ENCODE measurements at places on chromosomes 6 and 20.

GRCh38 chr6:126781582-126781981, 336.9 kb upstream of the RSPO3 start:
- no peak for DNase-seq

GRCh38 chr6:10582774-10583508, 61.8 kb downstream of the GCNT2 start:
- DNase-seq, result peak; percentile 10

- DNase-seq, result peak; percentile 25
Measured at GRCh38 chr6:153059757-153060156, 57.2 kb upstream of the MTRF1L start.

DNA sequence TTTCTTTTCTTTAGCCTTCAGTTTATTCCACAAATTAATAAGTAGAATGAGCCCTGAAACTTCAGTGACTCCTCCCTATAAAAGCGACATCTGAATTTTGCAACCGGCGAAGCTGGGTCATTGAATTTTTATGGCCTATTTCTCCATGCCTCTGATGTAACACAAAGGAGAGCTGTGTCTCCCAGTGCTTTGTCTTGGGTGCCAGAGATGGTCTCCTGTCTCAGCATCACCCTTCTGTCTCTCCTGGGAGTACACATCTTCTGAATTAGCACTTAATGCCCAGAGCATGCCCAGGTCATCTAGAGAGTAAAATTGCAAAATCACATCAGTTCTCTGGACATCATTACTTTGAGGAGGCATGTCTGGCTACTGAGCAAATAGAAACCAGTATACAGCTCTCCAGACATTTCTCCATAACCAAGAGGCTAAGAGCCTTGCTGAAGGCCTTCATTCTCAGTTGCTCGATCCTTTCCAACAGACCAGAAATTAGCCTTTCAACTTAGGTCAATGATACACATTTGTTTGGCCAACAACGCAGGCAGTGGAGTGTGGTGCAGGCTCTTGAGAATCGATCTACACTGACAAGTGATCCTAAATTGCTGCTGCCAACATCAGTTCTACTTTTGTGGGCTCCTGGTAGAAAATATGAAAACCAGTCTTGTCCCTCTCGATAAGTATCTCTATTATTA, 176.0 kb upstream of the FOXQ1 start:
- DNase-seq, result peak; percentile 38

DNA sequence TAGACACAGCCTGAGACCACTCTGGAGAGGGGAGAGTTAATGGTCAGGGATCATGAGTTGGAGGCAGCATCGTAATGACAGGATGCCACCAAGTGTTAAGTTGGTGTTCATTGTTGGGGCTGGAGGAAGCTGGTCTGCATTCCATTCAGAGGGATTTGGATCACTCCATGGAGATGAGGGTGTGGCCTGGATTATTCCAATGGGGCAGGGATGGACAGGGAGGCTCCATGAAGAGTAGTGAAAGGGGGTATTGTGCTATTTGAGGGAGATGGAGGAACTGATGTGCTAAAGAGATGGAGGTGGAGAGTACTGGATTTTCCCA, 1.1 kb downstream of the SAPCD1 start:
- DNase-seq, result peak; percentile 26

DNA sequence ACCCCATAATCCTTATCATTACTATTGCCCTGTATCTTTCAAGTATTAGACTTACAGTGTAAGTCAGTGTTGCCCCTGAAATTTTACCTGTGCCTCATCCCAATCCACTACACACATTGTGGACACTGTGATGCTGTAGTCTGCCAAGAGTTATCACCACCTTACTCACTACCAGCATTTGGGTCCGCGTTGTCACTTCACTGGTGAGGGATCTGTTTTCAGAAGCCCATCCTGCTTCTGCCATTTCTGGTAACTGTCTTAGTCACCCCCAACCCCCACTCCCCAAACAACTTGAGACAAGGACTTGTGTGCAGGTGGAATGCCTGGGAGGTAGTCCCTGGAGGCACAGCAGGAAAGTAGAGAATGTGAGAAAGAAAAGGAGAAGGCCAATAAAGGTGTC, 6.0 kb upstream of the RAB44 start:
- no peak for DNase-seq

DNA sequence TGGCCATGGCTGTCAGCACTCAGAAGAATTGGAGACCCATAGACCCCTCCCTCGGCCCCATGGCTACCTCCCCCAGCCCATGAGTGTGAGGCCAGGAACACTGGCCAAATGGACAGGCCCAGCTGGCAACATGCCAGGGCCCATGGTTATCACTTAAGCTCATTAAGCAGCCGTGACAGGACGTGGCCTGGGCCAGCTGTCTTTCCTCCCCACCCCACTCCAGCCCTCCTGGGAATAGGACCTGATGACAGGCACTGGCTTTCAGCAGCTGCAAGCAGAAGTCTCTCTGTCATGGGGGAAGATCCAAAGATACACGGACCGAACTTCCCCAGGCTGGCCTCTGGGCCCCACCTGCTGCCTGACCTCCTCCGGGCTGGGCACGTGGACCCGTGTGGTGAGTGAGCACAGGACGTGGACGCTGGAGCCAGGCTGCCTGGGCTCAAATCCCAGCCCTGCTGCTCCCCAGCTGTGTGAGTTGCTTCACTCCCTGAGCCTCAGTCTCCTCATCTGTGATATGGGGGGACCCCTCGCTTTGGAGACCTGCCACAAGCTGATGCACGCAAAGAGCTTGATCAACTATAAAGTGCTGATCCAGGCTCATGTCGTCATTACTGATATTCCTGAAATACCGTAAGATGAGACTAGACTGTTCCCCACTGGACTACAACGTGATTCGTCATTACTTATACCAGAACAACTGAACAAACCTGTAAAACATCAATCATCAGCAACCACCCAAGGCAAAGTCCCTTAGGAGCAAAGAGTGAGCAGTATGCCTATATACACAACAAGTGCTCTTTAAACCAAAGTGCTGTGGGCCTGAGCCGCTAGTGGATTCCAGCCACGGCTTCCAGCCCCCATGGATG, 22.0 kb upstream of the VSTM2L start:
- no peak for DNase-seq

GRCh38 chr20:22535483-22535882, 48.9 kb downstream of the FOXA2 start:
- DNase-seq, result no peak

DNA sequence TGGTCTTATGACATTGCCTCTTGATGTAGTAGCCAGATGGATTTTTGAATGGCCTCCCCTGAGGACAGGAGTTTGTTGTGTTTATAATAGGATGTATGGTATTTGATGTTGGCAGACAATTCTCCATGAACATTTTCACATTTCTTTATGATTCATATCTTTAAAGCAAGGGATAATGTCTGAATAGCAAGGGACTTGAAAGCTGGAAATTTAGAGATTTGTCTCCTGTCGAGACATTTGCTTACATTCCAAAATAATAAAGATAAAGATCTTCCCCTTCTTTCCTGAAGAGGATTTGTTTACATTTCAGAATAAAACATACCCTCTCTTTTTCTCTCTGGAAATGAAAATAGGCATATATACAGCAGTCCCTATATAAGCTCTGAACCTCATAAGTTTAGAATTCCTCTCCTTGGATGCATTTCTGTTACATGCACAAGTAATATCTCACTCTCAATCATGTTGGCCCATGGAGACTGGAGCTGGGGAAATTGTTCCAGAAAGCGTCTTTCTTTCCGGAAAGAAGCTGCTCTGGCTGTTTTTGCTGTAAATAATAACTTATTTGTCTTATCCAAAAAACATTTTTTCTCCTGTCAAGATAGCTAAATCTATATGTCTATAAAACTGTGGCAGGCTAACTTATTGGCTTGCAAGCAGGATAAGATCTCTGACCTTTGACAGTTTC, 42.5 kb upstream of the ASCC3 start:
- DNase-seq, result no peak

- no peak for DNase-seq
Measured at GRCh38 chr6:137541534-137542063, 47.4 kb upstream of the OLIG3 start.

DNA sequence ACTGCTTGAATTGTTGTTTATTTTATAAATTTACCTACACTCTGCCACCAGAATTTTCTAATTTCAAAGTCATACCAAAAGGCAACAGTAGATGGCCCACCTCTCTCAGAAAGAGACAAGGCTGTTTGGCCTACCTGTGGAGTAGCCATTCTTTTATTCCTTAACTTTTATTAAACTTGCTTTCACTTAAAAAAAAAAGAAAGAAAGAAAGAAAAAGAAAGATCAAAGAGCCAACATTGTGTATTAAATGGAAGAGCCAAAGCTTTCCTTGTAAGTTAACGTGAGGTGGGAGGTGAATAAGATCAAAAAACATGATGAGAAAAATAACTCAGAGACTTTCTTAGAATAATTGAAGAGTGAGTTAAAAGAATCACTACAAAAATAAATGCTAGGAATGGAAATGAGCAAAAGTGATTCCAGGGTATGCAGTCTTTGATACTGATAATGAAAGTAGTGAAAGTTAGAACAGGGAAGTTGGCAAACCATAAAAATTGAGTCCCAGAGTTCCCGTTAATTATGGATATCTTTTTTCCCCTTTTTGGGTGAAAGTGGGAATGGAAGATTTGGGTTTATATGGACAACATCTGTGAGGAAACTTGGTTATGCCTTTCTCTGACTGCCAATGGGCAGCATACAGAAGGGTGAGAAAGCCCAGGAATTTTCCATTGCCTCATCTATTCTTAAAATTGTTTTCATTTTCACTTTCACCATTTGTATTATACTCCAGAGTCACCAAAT, 35.9 kb upstream of the MYB start:
- peak; percentile 49 for DNase-seq

GRCh38 chr20:59810449-59811187, 122.8 kb downstream of the SYCP2 start:
- no peak for DNase-seq

- no peak for DNase-seq
Measured at GRCh38 chr6:5634525-5634924, 372.2 kb downstream of the NRN1 start.

DNA sequence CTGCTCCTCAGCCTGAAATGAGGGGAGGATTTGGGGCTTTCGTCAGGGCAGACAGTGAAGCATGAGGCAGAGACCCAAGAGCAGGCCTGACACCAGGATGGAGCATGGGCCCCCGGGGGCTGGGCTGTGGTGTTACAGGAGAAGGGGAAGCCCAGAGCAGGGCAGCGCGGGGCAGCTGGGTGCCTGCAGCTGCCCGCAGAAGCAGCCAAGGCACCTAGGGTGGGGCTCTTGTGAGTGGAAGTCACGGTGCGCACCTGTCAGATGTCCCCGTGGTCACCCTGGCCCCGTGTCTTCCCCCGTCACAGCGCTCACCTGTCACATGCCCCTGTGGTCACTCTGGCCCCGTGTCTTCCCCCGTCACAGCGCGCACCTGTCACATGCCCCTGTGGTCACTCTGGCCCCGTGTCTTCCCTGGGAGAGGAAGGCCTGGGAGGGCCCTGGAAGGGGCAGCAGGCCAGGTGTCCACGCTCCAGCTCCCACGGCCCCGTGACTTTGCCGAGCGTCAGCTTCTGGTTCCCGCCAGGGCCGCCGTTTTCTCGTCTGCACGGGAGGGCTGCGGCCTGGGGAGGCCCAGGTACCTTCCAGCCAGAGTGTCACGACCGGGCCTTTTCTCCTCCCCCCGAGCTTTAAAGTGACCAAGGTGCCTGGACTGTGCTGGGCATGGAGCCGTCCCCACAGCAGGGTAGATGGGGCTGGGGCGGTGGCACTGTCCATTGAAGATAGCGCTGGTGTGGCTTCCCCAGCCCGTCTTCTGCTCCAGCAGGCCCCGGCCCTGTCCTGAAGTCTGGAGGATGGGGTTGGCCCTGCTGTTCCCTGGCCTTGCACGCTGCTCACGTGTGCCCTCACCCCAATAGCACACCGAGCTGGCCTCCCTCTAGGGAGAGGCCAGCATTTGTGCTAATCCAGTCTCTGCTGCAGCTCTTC, 9.4 kb downstream of the ARFGAP1 start:
- no peak for DNase-seq

DNA sequence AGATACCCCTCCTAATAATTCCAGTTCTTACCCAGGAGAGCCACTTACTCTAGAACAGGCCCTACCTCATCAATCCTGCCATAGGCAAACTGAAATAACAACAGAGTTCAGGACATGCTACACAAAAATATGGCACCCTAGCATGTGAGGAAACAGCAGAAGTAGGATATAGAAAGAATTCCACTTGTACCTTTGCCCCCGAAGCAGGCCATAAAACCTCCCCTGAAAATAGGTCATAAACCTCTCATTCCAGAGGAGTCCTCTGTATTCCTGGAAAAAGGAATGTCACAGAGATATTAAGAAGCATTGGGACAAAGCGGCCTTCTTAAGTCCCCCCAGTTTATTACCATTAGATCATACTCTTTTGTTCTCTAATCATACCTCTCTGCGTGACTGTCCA, 504.3 kb upstream of the MARCKS start:
- DNase-seq, result no peak

GRCh38 chr6:144315981-144316861, 31.1 kb downstream of the UTRN start:
- DNase-seq, result no peak

DNA sequence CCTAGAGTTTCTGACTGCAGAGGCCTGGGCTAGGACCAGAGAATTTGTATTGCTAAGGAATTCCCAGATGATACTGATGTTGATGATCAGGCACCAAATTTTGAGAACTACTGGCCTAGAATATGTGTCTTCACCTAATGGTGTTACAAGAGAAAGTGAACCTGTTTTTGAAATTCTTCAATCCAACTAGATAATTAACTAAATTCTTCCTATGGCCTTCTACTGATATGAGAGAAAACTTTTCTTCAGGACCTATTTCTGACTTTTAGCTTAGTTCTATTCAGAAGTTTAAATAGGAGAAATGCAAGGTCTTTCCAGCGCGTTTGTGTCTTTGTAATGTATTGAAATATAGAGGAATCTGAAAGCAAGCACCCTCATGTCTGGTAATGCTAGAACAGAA, 7.3 kb downstream of the NKAIN2 start:
- DNase-seq, result no peak

GRCh38 chr6:37974381-37974780, 154.9 kb downstream of the ZFAND3 start:
- DNase-seq, result no peak

DNA sequence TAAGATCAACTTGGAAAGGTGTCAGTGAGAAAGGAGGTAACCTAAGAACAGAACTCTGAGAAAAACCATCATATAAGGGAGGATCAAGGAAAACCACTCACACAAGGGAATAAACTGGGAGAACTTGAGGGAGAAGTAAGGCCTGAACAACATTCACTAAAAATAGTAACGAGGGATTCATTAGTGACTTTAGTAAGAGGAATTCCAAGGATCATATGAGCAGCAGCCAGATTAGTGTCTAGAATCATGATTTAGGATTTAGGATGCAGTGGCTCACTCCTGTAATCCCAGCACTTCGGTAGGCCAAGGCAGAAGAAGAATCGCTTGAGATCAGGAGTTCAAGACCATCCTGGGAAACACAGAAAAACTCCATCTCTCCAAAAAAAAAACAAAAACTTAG, 376.5 kb upstream of the MARCKS start:
- DNase-seq, result no peak
